ENCODE measurements at places on chromosomes 12 and 14.

DNA sequence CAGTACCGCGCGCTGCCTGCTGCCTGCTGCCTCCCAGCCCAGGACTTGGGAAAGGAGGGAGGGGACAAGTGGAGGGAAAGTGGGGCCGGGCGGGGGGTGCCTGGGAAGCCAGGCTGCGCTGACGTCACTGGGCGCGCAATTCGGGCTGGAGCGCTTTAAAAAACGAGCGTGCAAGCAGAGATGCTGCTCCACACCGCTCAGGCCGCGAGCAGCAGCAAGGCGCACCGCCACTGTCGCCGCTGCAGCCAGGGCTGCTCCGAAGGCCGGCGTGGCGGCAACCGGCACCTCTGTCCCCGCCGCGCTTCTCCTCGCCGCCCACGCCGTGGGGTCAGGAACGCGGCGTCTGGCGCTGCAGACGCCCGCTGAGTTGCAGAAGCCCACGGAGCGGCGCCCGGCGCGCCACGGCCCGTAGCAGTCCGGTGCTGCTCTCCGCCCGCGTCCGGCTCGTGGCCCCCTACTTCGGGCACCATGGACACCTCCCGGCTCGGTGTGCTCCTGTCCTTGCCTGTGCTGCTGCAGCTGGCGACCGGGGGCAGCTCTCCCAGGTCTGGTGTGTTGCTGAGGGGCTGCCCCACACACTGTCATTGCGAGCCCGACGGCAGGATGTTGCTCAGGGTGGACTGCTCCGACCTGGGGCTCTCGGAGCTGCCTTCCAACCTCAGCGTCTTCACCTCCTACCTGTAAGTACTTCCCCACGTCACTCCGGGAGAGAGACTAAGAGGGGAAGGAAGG is at the start of gene LGR5:
Gene LGR5 (plus strand): TSS at position 186 of the 732 bp plus-strand sequence. CDS start 283 bp downstream, at position 469.
- no peak for DNase-seq

DNA sequence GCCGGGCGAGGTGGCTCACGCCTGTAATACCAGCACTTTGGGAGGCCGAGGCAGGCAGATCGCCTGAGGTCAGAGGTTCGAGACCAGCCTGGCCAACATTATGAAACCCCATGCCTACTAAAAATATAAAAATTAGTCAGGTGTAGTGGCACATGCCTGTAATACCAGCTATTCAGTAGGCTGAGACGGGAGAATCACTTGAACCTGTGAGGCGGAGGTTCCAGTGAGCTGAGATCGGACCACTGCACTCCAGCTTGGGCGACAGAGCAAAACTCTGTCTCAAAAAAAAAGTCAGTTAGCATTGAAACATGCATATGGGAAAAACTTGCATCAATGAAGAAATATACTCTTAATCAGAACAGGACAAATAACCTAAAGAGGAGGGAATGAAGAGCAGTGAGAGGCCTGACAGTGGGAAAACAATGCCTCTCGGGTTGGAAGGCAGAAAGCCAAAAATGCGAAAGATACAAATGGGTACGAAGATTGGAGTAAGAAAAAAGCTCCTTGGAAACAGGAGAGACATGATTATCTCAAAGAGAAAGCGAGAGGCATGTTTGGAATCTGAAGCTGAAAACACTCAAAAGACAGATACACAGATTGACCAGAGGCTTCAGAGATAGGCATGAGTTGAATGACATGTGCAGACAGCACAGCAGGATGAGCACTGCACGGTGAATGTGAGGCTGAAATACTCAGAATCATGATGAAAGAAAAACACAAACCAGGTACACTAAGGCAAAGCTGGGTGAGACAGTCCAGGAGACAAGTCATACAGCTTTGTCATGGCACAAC is 30.6 kb downstream of the RESF1 start:
- no peak for DNase-seq

DNA sequence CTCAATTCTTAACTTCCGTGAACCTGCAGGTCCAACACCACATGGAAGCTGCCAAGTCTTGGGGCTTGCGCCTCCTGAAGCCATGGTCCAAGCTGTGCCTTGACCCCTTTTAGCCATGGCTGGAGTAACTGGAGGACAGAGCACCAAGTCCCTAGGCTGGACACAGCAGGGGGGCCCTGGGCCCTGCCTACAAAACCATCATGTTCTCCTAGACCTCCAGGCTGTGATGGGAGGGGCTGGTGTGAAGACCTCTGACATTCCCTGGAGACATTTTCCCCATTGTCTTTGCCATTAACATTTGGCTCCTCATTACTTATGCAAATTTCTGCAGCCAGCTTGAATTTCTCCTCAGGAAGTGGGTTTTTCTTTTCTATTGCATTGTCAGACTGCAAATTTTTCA is 570.1 kb downstream of the FSCB start:
- DNase-seq: no peak

- peak; percentile 91 for DNase-seq
Observed at GRCh38 chr12:54379398-54380201, 4.9 kb downstream of the ZNF385A start.

- no peak for DNase-seq
Observed at GRCh38 chr14:105541218-105541875, 15.0 kb downstream of the TMEM121 start.

- DNase-seq: peak; percentile 63
Observed at GRCh38 chr12:51421266-51421884, 3.3 kb upstream of the SLC4A8 start.

DNA sequence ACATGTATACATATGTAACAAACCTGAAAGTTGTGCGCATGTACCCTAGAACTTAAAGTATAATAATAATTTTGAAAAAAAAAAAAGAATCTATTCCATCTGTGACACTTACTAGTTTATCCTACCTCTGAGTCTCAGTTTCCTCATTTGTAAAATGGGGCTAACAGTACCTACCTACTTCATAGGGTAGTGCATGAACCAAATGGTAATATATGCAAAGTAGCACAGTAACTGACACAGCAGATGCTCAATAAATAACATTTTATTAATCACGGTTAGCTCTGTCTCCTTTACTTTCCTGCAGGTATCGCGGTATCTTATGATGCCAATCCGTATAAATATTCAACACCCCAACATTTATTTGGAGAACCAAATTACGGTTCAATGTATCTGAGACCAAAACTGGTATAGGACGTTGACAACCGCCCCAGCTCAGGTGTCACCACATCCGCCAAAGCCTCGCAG is 703 bp downstream of the TMED10 start:
- no peak for DNase-seq

GRCh38 chr12:9692909-9693308 is 23.4 kb downstream of the CLEC2D start:
- DNase-seq: no peak

DNA sequence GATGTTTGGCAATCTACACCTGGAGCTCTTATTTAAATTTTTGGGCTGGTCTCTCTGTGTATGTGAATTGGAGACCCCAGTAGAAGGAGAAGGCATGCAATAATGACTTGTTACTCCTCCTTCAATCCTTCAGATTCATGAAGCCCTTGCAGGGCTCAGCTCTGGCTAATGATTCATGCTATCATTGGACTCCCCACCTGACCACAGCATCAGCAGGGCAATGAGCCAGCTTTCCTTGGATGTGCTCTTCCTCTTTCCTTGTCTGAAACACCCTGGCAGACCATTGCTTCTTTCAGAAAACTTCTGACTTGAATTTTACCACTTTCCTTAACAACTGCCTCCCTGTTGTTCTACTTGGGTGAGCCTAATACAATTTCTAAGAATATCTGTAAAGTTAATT is 1019.2 kb downstream of the AACS start:
- no peak for DNase-seq

DNA sequence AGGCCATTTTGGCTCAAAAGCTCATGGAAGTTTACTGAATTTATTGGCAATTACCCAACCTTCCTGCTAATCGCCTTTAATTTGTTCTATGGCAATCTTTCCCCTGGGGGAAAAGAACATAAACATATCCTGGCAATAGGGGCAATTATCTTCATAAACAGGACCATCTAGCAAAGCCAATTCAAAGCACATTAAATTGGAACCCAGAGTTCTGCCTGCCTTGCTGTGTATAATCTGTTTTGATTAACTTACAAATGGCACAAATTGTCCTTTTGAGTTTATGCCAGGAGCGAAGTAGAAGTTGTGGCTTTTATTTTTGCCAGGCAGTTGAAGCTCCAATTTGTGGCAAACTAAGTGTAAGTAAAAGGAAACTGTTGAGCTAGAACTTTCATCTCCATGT is 68.6 kb downstream of the C12orf50 start:
- no peak for DNase-seq

GRCh38 chr14:33810308-33810707 is 140.6 kb downstream of the EGLN3 start:
- DNase-seq: no peak

DNA sequence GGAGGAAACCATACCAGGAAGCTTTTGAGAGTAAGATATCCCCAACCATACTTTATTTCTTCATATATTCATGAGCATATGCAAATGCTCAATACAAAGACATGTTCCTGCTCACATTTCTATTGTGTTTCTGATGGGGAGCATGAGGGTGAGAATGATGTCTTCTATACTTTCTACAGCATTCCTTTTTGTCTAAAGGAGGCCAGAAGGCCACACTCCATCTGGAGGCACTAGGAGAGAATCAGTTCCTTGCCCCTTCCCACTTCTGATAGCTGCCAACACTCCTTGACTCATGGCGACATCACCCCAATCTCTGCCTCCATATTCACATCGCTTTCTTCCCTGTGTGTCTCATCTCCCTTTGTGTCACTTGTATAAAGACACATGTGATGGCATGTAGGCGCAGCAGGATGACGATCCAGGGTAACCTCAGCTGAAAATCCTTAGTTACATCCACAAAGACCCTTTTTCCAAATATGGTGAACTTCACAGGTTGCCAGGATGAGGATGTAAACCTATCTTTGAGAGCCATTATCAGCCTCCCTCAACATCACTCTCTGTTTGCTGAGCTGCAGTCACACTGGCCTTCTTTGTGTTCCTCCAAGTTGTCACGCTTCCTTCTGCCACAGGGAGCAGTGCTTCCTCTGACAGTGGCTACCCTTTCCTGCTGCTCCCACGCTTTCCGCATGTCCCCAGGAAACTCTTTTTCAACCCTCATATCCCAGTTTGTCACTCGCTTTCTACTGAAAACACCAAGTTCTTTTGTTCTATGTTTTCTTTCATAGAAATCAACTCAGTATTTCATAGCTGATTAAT is 96.9 kb downstream of the STXBP6 start:
- no peak for DNase-seq

DNA sequence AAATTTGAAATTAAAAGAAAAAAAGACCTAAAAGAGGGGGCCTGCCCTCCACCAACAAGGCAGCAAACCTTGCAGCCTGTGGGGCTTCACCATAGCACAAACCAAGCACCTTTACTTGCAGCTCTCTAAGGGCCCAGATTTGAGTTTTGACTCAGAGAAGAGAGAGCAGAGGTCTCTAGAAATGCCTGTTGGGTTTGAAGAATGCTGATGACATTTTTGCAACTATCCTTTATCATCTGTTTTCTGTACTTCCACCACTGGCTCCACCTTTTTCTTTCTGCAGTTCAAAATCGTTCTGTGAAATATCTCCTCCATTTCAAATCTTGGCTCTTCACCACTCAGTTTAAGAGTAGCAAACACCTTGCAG is 83.8 kb upstream of the HMGA2 start:
- DNase-seq: no peak

- no peak for DNase-seq
Observed at GRCh38 chr14:65356327-65356836, 56.1 kb upstream of the FUT8 start.

GRCh38 chr12:92595663-92596062 is 107.1 kb upstream of the PLEKHG7 start:
- DNase-seq: no peak

DNA sequence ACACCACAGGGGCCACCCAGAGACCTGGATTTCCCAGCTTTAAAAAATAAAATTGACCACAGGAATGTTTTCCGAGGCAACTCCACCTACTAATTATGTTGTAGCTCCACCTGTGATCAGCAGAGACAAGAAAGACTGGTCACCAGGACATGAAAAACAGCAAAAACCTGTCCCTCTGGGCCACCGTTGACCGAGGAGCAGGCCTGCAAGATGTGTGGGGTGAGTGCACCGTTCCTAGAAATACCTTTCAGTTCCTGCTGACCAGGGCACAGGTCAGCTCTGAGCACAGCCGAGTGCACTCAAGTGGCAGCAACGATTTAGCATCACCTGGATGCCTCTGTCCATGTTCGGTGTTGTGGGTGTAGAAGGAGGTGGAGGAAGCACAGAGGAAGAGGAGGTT is 16.9 kb downstream of the FZD10 start:
- no peak for DNase-seq

- DNase-seq: no peak
Observed at GRCh38 chr12:992647-993046, 1.6 kb downstream of the ERC1 start.

DNA sequence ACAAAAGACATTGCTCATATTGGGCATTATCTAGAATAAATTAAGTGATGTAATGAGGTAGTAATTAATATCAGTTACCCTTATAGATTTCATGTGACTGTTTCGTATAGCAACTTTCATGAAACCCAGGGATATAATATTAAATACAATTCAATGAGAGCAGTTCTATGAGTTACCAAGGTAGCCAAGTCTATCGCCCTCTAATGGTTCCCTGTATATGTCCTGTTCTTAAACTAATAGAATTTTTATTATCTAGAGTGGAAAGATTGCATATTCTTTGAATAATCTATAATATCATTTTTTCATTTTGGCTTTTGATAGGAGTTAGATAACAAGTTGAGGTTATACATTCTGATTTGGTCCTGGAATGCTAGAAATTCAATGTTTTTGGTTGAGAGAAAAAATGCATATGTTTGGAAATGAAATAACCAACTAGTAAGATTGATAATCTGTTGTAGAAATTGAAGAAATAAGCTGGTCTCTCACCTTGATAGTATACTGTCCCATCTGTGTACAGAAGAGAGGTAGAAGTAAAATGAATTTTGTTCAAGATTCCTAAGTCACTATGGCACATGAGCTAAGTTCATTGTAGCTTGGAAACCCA is 59.7 kb downstream of the SCFD1 start:
- no peak for DNase-seq
